Right atrium auricular region (tissue), 2 donors: ENCODE measurements at places on chromosomes 13 and 19.

GRCh38 chr13:106566641-106567473 lies 1.1 kb downstream of the ARGLU1 start:
- DNase-seq, result no peak

- no peak for DNase-seq
Observed at GRCh38 chr13:59038824-59039223, 1124.9 kb downstream of the DIAPH3 start.

DNA sequence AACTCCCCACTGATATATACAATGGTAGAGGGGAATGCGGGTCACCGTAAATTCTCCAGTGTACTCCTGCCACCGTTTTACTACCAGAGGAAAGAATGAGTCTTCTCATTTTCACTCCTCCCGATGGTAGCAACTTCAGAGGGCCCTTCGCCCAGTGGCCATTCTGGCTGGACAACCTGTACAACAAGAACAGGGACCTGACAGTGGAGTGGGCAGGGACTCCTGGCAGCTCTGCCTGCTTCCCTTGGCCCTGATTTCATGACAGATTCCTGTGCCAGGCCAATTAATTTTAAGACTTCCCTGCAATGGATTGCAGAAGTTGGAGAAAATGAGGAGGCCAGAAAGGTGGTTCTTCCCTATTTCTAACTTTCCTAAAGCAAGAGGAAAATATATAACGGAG lies 148.9 kb downstream of the GPC6 start:
- no peak for DNase-seq

- DNase-seq, result no peak
Observed at GRCh38 chr19:6498294-6499036, 3.6 kb downstream of the TUBB4A start.

- no peak for DNase-seq
Observed at GRCh38 chr19:13689085-13689484, 75.2 kb upstream of the MRI1 start.

- DNase-seq, result no peak
Observed at GRCh38 chr13:24863748-24864540, 100.0 kb downstream of the RNF17 start.

- DNase-seq, result no peak
Observed at GRCh38 chr13:108451121-108451520, 178.3 kb upstream of the MYO16 start.
